ENCODE measurements at places on chromosomes 5 and 9.

GRCh38 chr5:10111571-10111970, 138.1 kb downstream of the ATPSCKMT start:
- no peak for DNase-seq

- DNase-seq, result no peak
Measured at GRCh38 chr5:29367176-29367833, 1826.2 kb upstream of the CDH6 start.

DNA sequence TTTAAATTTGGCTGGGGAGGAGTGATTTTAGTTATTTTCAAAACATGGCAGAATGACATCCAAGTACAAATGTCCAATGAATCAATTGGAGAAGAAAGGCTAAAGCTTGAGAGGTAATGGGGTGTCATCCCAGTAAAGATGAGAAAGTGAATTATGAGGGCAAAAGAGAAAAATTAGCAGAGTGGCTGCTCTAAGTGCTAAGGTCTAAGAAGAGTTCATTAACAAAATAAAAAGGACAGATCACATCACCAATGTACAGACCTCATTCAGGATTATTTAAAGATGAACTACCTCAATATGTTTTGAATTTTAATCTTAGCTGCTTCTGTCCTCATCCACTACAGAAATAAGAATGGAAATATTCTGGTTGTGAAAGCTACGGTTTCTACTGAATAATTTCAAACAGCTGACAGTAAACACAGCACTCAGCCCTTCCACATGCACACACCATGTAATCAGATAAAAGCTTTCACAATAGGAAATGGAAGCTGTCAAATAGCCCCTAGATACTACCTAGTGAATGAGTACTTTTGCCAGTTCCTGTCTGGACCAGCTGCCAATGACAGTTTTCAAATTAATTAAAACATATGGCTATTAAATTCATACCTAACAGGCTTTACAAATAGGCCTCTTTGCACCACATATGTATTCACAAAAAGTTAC, 171.5 kb downstream of the SSBP2 start:
- DNase-seq, result no peak

GRCh38 chr9:29144476-29144875, 1571.2 kb upstream of the C9orf72 start:
- no peak for DNase-seq

DNA sequence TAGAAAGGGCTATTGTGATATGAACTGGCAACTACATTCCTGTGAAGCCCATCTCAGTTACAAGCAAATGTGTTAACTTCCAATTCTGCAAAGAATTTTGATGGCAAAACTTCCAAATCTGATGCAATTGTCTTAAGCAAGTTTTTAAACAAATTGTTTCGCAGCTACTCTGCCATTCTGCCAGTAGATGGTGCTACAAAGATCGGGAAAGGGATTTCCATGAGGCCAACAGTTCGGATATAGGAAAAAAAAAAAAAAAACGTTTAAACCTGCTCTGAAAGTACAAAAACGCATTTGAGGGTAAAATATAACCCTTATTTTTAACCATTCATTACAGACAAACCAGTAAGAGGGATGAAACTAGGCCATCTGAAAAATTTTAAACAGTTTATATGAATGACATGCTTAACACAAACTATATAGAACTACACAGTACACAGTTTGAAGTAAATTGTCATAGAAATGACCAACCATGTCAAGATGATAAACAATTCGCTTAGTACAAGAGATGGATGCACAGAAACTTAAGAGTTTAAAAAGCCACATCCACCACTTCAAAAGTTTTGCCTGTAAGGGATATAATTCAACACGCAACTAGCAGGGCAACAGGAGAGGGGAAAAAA, 2.2 kb downstream of the HNRNPA0 start:
- DNase-seq, result no peak

GRCh38 chr5:84450617-84451414, 66.1 kb upstream of the EDIL3 start:
- DNase-seq, result no peak

- no peak for DNase-seq
Measured at GRCh38 chr9:32589083-32589723, 16.2 kb upstream of the NDUFB6 start.

DNA sequence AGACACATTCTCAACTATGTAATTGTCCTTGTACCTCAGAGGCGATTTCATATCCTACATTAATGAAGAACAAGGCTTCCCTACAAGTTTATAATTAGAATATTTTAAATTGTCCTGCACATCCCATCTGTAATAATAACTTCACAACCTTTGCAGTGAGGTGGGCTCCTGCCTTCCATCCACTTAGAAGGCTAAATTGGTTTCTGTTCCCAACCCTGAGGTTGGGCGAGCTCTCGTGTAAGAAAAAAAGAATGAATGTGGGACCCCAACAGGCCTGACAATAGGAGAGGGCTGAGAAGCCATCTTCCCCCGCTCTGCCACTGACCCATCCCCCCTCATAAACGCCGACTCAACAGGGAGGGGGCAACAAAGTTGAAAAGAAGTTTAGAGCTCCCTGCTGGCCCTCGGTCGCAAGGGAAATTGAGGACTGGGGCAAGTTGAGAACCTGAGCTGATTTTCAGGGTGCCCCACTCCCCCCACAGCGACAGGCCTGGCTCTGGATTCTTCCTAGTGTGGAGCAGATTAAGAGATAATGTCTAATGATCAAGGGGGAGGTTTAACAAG, 9.4 kb downstream of the BARHL1 start:
- DNase-seq, result no peak

DNA sequence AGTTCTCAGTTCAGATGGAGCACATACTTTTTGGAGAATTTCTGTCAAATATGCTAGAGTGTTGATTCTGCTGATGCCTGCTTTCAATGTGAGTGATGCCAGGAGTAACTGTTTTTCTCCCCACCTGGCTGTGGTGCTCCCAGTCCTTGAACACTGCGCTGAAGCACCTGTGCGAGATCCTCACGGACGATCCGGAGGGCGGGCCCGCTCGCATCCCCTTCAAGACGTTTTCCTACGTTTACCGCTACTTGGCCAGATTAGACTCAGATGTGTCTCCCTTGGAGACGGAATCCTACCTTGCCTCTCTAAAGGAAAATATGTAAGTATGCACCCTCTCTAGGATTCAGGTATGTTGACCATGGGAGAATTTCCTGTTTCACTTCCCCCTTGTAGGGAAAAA, 19.4 kb downstream of the ROPN1L start:
- DNase-seq, result no peak

GRCh38 chr9:23258569-23258968, 567.5 kb downstream of the ELAVL2 start:
- DNase-seq, result no peak

DNA sequence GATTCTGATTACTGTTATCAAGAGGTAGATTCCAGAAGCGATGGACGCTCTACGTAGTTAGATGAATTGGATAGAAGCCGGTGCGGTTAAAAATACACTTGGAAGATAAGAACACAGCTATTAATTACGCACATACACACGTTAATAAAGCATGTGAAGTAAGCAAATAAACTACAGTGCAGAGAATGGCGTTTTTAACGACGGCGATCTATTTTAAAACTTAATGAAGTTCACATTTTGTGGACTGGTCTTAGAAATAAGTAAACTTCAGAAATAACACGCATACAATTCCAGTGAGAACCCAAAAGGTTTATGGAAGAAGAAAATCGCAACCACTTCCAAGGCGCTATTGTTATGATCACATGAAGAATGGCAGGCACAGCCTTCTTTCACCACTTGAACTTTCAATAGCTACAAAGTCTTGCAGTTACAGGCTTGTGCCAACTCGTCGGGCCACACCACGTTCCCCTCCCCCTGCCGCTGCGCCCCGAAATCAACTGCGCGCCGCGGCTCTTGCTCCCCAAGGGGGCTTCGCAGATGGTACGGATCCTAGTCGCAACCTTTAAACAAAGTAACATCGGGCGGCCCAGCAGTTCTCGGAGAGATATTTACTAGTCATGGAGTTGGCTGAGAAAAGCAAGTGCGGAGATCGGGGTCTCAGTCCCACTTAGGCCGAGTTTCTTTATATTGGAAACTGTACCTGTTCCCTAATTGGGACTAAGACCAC, 866 bp upstream of the SEMA6A start:
- no peak for DNase-seq

DNA sequence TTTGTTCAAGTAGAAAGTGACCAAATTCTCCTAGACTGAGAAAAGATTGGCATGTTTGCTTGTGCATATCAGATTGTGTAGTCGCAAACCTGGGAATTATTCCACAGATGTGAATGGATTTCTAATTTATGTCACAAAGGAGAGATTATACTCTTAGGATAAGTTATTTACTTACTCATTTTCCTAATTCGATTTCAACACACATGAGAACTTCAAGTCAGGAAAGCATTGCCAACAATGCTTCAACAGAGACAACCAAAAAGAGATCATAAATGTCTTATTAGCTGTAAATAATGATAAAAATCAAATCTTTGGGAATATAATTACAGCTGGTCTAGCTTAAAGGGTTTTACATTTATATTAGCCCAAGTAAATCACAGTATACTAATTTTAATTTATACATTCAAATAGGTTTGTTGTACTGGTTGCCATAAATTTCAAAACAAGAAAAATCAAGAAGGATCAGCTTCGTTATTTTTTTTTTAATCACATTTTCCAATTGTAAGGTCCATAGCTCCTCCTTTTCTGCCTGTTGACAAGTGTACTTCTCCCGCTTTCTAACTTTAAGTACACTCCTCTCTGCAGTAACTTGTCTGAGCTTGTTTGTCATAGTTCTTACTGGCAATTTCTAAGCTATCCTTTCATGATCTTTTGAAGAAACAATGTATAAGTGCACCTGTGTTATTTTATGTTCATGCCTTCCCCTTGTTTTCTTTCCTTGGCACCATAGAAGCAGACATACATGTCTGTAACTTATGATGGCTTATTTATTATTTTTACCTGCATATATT, 246.6 kb downstream of the DEPDC1B start:
- no peak for DNase-seq

- DNase-seq, result no peak
Measured at GRCh38 chr9:98453589-98454311, 198.3 kb upstream of the TBC1D2 start.

GRCh38 chr9:84822589-84823233, 153.2 kb downstream of the NTRK2 start:
- DNase-seq, result no peak

DNA sequence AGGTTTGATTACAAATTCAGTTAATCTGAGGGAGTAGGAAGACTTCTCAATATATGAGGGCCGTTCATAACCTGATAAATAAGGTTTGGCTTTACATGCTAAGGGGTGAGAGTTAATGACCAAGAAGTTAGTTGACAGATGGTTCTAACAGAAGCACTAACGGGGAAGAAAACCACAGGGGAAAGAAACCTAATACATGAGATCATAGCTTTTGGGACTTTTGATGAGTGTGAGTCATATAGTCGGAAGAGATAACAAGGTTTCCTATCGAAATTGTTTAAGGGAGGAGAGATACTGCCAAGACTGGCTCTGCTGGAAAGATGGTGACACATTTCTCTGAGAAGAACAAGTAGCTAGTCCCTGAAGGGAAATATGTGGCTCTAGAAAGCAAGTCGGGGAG, 140.1 kb downstream of the COX7C start:
- DNase-seq, result no peak

DNA sequence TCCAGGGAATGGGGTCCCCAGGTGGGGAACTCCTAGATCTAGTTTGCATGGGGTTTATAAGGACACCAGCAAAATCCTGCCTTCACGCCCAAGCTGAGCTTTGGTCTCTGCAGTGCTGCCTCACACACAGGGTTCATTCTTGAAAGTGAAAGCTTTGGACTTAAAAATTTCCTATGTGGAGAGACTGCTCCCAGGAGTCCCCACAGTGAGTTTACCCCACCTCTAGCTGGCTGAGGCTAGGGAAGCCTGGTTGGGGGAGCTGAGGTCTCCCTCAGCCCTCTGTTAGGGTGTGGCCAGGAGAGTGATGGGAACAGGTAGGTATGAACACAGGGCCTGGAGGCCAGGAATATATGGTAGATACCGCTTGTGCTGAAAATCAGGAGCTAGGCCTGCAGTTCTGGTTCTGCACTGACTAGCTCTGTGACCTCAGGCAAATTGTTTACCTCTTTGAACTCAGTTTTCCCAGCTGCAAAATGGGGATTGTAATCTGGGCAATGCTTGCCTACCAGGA, 41.5 kb upstream of the LARP1 start:
- DNase-seq, result no peak

- no peak for DNase-seq
Measured at GRCh38 chr5:66553368-66553912, 42.8 kb upstream of the MAST4 start.

GRCh38 chr5:37251665-37252064, 2.5 kb upstream of the CPLANE1 start:
- no peak for DNase-seq

GRCh38 chr9:81372628-81373191, 316.6 kb downstream of the TLE1 start:
- DNase-seq, result no peak

- DNase-seq, result no peak
Measured at GRCh38 chr9:136821826-136822544, 14.2 kb downstream of the RABL6 start.

DNA sequence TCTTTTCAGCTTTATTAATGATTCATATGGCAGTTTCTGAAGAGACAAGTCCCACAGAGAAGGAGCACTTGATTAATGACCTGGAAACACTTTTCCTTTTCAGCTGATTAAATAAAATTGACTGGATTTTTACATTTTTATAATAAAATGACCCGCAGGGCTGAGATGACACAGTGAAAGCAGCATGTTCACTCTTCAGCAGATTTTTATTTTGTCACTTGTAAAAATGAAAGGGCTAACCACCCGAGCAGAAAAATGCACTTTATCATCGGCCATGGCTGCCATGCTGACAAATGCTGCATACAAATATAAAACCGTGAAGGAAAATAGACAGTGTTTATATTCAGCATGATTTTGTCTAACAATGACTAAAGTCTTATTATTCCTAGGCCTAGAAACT, 321.6 kb upstream of the ITGA1 start:
- no peak for DNase-seq

GRCh38 chr5:57450991-57451876, 31.4 kb downstream of the ACTBL2 start:
- DNase-seq, result no peak

DNA sequence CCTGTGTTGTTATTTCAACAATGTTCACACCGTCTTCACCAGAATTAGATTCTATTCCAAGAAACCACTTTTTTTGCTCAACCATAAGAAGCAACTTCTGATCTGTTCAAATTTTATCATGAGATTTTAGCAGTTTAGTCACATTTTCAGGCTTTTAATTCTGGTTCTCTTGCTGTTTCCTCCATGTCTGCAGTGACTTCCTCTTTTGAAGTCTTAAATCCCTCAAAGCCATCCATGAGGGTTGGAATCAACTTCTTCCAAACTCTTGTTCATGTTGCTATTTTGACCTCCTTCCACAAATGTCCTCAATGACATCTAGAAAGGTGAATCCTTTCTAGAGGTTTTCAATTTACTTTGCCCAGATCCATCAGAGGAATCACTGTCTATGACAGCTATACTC, 25.7 kb upstream of the ENTREP1 start:
- DNase-seq, result no peak
